ENCODE measurements at places on chromosomes 5 and 9. TPM values are rescaled to one million over a fixed set of nuclear protein-coding genes. Genes with fewer than 3 reads are reported as not detected.

Gene TMEM215
- not detected for total RNA-seq

Gene TPM2
- total RNA-seq: 654 TPM

Gene PCDHB3
- 1.2 TPM for total RNA-seq

- no peak for DNase-seq
Observed at GRCh38 chr5:81908044-81908443, 63.8 kb upstream of the ATG10 start.

DNA sequence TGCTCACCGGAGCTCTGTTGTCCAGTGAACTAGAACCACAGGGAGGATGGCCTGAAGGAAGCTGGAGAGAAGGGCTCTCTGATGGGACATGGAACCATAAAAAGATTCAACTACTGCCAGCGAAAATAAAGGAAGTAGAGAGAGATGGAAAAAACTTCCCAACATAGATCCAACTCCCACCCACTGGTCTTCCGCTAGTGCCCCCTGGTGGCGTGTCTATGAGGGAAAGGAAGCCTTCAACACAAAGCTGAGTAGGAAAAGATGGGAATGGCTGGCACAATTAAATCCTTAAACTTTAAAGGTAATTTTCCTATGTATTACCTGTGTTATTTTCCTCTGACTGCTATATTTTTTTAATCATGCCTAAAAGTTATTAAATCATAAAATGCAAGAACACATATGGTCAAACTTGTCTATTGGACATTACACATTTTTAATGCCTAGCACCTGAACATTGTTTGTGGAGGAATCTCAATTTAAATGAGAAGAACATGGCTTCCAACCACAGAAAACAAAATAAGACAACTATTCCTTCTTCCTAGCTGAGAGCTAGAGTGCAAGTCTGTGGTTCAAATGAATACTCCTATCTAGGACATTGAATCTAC, 51.5 kb downstream of the CEP120 start:
- DNase-seq: peak; percentile 37

DNA sequence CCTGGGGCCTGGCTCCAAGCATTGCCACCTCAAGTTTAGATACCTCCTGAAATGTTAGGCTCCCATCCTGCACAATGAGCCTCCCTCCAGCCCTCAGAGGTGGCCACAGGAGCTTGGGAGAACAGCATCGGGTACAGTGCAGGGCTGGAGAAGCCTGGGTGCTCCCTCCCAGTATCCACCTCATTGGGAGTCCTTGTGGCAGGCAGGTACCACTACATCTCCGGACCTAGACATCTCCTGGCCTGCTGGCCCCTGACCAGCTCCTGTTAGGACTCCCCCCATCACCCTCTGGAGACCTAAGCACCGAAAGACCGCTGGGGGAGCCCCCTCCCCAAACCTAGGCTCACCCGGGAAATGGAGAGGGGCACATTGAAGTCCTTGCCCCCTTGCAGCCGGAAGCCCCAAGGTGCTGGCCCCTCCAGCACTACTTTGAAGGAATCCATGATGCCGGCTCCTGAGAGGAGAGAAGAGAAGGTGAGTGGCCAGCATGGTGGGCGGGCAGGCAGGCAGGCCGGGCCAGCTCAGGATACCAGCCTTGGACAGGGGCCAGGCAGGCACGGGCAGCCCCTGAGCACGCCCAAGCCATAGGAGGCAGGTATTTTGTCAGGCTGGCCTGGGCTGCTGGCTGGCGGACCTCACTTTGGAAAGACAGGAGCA, 1.2 kb downstream of the PDLIM7 start:
- no peak for DNase-seq

DNA sequence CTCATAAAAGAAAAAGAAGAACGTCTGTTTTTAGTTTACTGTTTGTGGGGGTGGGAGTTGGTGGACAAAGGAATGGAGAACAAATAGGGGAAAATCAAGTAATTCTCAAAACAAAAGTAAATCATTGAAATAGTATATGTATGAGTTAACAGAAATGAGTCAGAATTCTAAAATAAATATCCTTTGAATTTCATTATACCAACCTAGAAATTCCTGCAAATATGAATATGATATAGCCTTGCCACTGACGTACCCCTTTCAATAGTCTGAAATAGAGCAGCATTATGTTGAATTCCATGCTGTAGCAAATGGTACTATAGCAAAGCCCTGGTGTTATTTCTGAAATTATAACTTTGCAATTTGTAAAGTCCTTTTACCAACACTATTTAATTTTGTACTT, 29.6 kb upstream of the DTWD2 start:
- DNase-seq: no peak

GRCh38 chr5:115624994-115625393, 842 bp downstream of the TMED7 start:
- DNase-seq: no peak

DNA sequence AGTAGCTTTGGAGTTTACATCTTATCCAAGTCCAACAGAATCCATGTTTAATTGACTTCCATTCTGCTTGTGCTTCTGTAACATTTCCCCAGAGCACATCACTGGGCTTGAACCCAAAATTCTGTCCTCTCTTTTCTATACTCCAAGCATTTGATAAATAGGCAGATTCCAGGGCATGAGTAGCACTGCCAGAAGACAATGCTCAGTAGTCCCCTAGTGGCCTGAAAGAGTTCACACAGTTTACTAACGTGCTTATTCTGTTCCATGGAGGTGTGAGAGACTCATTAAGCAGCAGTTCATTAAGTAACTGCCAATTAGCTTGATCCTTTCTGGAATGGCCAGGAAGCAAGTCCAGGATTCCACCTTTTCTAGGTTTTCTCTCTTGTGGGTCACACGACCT, 9.4 kb upstream of the GABRA6 start:
- no peak for DNase-seq

DNA sequence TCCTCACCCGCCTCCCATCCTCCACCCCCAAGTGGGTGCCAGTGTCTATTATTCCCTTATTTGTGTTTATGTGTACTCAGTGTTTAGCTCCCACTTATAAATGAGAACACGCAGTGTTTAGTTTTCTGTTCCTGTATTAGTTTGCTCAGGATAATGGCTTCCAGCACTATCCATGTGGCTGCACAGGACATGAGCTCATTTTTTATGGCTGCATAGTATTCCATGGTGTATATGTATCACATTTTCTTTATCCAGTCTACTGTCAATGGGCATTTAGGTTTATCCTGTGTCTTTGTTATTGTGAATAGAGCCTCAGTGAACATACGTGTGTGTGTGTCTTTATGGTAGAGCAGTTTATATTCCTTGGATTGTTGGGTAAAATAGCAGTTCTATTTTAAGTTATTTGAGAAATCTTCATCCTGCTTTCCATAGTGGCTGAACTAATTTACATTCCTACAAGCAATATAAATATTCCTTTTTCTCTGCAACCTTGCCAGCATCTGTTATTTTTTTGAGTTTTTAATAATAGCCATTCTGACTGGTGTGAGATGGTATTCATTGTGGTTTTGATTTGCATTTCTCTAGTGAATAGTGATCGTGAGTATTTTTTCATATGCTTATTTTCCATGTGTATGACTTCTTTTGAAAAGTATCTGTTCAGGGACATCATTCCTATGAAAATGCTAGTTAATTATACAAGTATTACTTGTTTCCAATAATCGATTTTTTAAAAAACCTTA, 164.0 kb upstream of the CCDC152 start:
- no peak for DNase-seq

GRCh38 chr9:117273612-117274011, 141.2 kb downstream of the ASTN2 start:
- DNase-seq: no peak

DNA sequence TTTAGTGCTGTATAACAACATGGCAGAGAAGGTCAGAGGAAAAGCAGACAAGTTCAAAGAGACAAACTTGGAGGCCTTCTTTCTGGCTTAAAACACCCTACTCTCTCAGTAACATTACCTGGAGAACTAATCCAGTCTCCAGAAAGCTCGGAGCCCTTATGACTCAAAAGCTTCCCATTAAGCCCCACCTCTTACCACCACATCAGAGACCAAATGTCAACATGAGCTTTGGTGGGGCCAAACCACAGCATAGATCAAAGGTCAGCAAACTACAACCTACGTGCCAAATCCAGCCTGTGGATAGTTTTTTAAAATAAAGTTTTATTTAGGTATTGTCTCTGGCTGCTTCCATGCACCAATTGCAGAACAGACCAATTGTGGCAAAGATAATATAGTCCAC, 589.9 kb downstream of the DNAH5 start:
- no peak for DNase-seq

DNA sequence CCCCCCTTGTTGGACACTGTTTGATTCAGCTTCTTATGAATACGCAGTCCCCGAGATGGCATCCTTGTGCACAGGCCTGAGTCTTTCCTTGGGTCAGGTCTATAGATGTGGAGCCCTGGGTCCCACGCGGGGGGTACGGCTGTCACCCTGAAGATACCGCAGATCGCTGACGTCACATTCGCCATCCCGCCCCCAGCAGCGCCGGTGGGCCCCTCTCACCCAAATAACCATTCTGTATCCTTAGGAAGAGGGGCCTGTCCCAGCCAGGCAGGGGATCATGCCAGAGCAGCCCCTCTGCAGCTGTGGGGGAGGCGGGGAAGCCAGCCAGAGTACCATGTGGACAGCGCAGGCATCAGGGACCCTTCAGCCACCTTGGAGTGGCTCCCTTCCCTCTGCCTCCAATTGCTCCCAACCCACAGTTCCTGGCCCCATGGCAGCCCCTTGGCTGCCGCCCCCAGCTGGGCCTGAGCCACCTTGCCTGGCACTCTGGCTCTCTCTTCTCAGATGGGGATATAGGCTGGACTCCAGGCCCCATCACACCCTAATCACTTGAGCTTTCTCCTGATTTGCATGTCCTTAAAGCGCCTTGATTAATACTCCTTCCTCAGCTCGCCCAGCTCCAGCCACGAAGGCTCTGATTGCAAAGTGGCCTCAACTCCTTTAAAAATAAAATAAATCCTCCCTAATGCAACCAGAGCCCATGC, 189.8 kb downstream of the C9orf50 start:
- no peak for DNase-seq

DNA sequence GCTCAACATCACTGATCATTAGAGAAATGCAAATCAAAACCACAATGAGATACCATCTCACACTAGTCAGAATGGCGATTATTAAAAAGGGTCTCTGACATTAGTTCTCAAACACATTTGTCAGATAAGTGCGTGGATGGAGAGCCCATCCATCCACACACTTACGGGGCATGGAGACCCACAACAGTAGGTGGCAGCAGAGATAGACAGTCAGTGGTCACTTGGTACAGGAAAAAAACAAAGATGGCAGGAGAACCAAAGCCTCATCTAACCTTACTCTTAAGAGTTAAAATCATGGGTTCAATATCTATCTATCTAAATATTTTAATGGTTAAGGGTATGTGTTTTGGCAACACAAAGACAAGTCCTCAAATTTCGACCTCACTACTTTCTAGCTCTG, 1378.7 kb upstream of the C9orf72 start:
- no peak for DNase-seq

DNA sequence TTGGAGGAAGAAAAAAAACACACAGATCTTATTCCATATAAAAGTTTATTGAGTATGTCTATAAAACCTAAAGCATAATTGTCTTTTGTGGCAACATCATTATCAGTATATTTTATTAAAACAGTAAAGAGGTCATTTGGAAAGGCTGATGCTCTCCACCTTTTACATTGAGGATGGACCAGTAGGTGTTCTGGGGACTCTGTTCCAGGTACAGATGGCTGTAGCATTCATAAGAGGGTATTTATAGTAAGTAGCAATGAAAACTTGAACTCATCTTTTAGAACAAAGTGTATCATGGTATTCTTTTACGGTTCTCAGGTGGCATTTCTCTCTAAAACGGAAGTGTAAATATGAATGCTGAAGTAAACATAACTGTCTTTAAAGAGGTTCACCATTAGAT, 1.8 kb downstream of the GABRA6 start:
- DNase-seq: no peak

DNA sequence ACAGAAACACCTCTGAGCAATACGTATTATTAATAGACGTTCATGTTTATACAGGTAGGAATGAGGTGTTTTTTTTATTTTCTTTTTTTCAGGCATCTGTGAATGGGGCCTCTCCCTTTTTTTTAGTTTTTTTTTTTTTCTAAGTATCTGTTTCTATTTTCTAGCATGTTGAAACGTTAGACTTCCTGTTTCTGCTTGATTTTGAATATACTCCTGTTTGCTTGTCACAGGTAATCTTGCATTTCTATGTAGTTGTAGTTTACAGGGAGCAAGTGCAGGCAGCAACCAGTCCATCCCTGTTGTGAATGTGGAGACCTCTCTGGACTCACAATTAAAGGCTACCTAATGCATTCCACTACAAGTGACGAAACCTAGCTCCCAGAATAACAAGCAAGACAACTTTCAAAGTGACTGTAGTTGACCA, 22.8 kb upstream of the TNFAIP8 start:
- DNase-seq: no peak

Measured in adrenal gland (tissue), 19 donors.